ENCODE measurements at places on chromosomes 7 and 10.

- DNase-seq, result no peak
These were observed 552 bp upstream of the ZNF365 start for GRCh38 chr10:62373639-62373994.

GRCh38 chr10:122957474-122957873, 3.4 kb upstream of the C10orf88 start:
- DNase-seq, result peak; percentile 1

DNA sequence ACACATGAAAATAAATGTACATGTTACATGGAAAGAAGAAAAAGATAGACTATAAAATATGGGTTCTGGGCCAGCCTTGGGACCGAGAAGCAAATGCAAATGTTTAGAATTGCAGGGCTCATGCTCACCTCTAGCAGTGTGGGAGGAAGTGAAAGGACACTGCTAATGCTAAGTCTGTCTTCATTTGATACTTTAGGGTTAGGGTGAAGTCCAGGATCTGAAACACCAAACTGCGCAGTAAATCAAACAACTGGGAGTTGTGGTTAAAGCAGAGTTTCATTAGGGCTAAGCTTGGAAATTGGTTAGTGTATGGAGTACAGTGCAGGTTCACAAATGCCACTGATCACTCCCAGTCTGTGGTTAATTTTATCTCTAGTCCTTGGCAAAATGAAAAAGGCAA, 73.2 kb upstream of the PDK4 start:
- no peak for DNase-seq

- no peak for DNase-seq
These were observed 25.8 kb downstream of the EMX2 start for GRCh38 chr10:117568334-117568733.

- peak; percentile 18 for DNase-seq
These were observed 560.3 kb downstream of the SDK1 start for GRCh38 chr7:3861386-3861785.

GRCh38 chr7:925601-926000, 28.9 kb downstream of the ADAP1 start:
- no peak for DNase-seq

DNA sequence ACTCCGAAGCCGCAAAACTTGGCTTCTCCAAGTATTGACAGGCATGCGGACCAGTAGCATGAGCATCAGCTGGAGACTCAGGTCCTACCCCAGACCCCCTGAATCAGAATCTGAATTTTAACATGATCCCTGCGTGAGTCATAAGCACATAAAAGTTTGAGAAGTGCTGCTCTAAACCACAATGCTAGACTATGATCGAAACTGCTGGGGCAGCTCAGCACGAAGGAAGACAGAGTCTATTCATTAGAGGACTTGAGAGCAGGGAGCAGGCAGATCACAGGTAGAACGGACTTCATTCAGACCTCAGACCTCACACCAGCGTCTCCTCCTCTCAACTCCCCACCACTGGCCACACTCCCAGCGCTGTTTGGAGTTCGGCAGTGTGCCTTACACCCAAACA, 16.9 kb downstream of the CAMK2G start:
- DNase-seq, result no peak

All from IMR-90 (cell line).